ENCODE measurements at places on chromosomes 1 and 21. TPM values are rescaled to one million over a fixed set of nuclear protein-coding genes. Genes with fewer than 3 reads are reported as not detected.

ATP6V0B gene
- 169 TPM for polyA plus RNA-seq

PCBP3 gene
- not detected for polyA plus RNA-seq

NTNG1 gene
- not detected for polyA plus RNA-seq

FMO2 gene
- not detected for polyA plus RNA-seq

DNM3 gene
- 0.05 TPM for polyA plus RNA-seq
